ENCODE measurements at places on chromosomes 5 and 9.

- no peak for DNase-seq
These were observed 16.2 kb downstream of the SMIM23 start for GRCh38 chr5:171801839-171802238.

DNA sequence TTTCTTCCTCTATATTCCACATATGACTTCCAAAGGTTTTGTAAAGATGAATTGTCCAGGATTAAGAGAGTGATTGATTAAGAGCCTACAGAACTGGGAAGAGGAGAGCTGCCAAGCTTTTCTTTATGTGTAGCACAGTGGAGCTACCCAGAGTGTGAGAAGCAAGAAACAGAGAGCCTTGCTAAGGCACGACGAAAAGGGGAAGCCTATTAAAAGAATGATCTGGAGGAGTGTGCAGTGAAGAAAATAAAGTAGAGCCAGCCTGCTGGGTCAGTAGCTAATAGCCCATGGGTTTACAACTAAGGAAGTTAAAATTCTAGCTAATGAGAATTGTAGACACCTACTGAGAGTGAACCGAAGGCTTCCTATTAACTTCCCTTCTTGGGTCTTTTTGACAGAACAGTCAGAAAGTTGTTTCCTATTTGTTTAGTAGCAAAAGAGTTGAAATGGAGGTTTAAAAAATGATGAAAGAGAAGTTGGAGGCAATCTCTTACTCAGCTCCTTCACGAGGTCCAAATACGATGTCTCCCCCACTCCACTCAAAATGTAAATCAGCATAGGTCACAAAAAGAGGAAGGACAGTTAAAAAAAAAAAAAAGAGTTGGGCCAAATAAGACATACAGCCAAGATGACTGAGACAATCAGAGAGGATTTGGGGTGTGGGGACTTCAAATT is 957 bp upstream of the PRR16 start:
- DNase-seq: no peak

DNA sequence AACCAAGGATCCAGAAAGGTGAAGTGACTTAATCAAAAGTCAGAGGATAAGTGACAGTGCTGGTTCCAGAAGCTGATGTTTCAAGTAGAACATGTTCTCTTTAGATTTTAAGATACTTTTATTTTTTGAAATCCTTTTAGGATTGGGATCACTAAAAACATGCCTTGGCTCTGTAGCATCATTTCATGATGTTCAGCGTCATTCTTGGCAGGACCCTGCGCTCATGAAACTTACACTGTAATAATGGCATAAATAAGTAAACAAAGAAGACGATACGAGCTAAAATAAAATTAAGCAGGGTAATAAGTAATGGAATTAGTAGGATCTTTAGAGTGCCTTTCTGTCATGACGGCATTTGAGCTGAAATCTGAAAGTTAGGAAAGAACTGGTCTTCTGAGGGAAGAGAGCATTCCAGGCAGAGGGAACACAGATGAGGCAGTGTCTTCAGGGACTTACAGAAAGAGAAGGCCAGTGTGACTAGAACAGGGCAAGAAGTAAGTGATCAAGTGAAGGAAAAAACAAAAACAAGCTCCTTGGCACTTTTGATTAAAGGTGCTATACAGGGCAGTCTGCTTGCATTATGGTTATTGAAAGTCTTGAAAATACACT is 19.9 kb downstream of the CTNNA1 start:
- no peak for DNase-seq

DNA sequence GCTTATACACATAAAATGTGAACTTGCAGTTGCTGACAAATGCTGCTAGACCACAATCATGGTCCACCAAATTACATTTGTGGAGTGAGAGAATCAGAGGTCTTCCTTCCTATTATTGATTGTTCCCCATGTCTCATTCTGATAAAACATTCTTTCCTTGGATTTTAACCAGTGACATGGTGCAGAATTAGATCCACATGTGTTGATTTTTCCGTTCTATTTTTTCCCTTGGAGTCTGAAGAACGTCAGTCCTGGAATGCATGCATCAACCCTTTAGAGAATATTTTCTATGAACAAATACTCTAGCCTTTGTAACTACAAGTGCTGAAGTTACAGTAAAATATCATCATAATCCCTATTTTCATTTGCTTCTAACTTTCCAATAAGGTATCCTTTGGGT is 170.7 kb upstream of the SPRY4 start:
- no peak for DNase-seq

GRCh38 chr5:153390569-153390968 is 99.9 kb upstream of the GRIA1 start:
- no peak for DNase-seq

DNA sequence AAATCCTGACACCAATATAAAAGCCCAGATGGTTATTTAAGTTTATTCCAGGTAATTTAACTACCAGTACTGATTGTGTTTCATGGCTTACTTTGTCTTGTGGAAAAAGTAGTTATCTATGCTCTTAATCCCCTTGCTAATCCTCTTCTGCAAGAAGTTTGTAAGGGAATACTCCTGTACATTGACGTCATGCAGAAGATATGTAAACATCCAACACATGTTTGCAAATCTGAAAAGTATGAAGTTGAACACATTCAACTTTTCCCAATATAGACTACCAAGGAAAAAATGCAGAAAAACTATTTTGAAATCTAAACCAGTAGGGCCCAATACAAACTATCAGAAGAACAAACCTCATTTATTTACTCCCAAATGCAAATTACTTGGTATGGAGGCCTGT is 56.3 kb upstream of the ELL2 start:
- DNase-seq: peak; percentile 32

DNA sequence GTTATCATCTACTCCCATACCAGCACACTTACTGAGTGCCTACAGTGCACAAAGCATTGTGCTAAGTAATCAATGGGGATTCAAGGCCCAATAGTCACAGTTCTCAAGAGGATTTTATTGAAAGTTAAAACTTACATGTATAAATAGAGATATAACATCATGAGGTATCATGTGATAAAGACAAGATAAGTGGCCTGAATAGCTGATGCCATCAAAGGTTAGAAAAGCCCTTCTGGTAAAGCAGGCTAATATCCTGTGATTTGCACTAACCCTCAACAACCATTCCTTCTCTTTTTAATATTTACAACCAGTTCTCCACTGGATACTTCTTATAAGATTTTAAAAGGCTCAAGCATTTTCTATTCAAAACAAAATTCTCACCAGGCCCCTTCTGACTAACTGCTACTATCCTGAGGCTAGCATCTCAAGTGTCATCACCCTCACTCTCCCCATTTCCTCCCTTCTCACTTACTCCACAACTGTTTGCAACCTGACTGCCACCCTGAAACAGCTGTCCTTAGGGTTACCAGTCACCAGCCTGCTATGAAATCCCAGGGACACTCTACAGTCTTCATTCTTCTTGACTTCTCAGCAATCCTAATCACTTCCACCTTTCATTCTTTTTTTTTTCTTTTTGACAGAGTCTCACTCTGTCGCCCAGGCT is 377.9 kb downstream of the ENC1 start:
- no peak for DNase-seq

DNA sequence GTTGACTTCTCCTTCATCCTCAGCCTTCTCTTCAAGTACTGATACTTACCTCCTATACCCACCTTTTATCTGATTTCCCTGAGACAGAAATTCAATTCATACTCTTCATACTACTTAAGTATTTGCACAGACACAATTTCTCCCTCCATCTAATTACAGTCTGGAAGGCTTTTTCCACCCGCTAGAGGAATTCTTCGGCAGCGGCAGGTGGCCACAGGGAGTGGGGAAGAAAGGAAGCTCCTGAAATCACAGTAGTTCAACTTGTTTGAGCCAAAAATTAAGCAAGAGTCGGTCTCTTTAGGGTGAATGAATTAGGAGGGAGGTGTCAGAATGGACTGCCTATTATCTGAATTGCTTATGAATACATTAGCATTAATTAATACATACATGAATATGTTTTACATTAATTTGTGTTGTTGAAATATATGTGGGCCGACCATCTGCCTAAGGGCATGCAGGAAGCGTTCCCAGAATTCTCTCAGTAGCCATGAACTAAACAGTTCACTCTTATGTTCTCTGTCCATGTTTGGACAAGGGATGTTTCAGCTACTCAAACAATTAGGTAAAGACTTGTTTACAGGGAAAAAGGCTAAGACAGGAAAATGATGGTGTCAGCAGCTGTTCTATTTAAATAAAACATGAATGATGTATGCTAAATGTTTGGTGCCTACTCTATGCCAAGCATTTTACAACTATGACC is 101.4 kb upstream of the SMARCA2 start:
- no peak for DNase-seq

- no peak for DNase-seq
These were observed 143.3 kb upstream of the IRX2 start for GRCh38 chr5:2894736-2895135.

- no peak for DNase-seq
These were observed 168.5 kb upstream of the GAS1 start for GRCh38 chr9:87115785-87116184.

GRCh38 chr5:54274944-54275343 is 35.4 kb downstream of the ARL15 start:
- DNase-seq: no peak

GRCh38 chr5:98905857-98906688 is 22.7 kb downstream of the CHD1 start:
- peak; percentile 69 for DNase-seq

DNA sequence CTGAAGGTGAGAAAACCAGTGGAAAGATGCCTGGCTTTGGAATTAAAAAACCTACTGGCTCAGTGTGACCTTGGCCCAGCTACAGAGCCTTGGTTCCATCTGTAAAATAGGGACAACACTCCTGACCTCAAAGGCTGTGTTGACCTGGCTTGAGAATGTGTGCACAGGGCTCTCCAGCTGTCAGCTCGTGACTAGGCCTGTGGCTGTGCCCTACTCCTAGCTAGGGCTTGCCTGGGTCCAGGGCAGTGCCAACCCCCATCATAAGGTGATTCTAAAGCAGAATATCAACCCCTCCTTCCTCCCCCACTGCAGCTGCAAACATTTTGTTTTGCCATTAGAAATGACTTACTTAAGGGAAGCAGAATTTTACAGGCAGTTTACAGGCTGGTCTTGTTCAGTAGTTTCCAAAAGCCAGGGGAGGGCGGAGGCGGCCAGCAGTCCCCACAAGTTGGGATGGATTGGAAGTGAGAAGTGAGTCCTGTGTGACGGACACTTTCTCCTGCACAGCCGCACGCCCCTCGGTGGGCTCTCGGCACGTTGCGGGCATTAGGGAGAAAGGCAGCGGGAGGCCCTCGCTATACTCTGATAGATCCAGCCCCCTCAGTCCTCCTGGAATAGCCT is 7.3 kb downstream of the PITX1 start:
- DNase-seq: no peak

DNA sequence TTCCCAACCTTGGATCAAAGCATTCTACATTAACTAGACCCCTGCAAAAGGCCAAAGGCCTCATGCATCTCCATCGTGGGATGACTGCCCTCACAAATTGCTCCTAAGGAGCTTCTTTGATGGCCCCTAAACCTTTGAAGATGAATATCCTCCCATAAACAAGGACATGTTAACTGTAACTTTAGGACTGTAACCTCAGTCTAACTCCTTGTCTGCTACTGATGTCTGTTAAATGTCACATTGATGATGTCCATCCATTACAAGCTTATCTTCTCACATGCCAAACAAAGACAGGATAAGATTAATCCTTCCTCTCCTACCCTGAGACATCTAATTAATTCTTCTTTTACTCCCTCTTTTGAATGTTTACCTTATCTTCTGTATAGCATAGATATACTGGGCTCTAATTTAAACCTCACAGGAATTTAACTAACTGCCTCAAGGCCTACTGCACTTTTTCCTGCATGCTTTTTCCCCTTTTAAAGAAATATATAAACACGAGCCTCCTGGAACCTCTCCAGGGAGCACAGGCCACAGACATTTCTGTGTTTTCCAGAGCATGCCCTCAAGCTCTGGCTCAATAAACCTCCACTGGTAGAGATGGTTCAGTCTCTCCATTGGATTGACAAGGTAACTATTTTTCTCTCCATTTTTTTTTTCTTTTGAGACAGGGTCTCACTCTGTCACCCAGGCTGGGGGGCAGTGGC is 90.6 kb upstream of the SLC25A48 start:
- DNase-seq: peak; percentile 23

DNA sequence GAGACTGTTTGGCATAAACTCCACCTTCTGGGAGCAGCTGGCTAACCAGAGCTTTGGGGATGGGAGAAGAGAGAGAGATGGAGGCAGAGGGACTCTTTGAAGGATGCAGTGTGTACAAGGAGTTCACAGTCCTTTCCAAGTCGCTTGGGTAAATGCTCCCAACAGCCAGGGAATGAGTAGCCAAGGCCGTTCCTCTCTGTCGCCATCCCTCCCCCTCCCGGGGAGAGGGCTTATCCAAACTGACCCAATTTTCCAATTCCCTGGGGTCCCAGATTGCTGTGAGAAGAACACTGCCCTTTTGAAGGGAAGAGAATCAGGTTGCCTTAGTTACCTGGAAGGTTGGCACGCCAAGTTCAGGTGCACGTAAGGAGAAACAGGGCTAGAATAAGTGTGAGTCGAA is 7.9 kb downstream of the WWC1 start:
- no peak for DNase-seq

GRCh38 chr5:34886392-34887119 is 28.7 kb downstream of the RAD1 start:
- no peak for DNase-seq

DNA sequence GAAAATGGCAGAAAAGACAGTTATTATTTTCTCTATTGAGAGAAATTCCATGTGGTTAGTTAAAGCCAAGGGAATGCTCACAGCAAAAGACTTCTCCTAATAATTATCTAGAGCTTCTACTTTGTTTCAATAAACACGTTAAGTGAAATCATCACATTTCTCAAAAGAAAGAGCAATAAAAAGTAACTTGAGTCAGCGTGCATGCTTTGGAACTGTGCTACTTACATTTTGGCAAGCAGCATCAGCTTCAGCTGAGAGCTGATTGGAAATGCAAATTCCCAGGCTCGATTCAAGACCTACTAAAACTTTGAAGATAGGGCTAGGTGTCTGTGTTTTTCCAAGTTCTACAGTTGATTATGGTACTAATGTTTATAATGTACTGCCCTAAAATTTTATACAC is 132.1 kb downstream of the CDH18 start:
- DNase-seq: no peak

DNA sequence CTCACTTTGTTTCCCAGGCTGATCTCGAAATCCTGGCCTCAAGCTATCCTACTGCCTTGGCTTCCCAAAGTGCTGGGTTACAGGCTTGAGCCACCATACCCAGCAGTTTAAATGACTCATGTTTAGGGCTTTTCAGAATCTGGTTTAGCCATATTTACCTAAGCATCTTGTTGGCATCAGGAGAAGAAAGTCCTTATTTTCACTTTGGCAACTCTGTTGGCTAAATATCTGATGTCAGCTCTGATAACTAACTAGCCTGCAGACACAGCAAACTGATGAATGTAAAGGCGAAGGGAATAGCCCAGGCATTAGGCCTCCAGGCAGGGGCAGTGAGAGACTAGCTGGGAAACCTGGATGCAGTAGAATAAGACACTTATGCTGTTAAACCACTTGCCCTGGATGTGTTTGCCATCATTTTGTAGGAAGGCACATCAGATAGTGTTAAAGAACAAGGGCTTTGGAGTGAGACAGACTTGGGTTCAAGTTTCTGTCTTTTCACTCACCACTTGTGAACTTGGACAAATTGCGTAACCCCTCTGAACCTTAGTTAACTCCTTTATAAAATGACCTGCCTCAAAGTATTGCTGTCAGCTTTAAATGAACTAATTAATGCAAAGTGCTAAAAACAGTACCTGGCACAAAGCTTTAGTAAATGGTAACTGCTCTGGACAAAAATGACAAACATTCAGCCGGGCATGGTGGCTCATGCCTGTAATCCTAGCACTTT is 34.7 kb upstream of the GARNL3 start:
- DNase-seq: no peak

All from A673 (cell line).